ENCODE measurements at places on chromosomes 5 and 9. TPM values are rescaled to one million over a fixed set of nuclear protein-coding genes. Genes with fewer than 3 reads are reported as not detected.

The OR1Q1 gene
- total RNA-seq = 0.26 TPM

The APBA1 gene
- 15.2 TPM for total RNA-seq

The CYLC2 gene
- total RNA-seq = not detected

The FABP6 gene
- total RNA-seq = not detected

The ATP6V0E1 gene
- total RNA-seq = 333 TPM

The MAMDC4 gene
- 0.68 TPM for total RNA-seq

The PRUNE2 gene
- 65.3 TPM for total RNA-seq

The FAM221B gene
- not detected for total RNA-seq

The GGTA1 gene
- total RNA-seq = 1.3 TPM

The TUSC1 gene
- total RNA-seq = 7.1 TPM

The TAS2R1 gene
- total RNA-seq = not detected

All from aortic smooth muscle cell (primary cell).